ENCODE measurements at places on chromosomes 12 and 14. TPM values are rescaled to one million over a fixed set of nuclear protein-coding genes. Genes with fewer than 3 reads are reported as not detected.
A peak's percentile ranks its signal among the peaks of the same experiment; 100 is the strongest.

DNA sequence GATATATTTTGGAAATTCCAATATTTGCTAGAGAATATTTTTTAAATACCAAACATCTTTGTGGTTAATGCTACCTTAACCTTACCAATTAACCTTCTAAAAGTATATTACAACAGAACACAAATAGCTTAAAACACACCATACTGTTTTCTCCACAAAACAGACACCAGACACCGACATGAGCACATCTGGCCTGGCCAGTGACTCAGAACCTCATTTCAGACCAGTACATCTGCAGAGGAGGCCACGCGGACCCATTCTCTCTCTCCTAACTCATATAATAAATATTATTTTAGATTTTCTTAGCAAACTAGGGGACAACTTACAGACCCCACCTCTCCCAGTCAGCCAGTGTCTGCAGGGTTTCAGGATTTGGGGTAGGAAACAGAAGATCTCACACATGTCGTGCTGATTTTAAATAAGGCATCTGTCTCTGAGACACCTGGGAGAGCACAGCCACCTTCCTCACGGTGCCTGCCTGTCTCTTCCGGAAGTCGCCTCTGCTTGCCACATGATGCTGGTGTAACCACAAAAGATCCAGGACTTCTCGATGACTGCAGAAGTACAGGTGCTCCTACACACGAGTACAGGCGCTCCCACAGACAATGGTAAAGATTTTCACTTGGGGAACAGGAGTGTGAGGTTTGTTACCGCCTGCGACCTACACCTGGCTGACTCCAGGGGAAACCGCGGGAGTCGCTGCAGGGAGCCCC is 9.7 kb upstream of the ANKLE2 start:
- peak overlapping the region; percentile 37 for H3K27ac ChIP-seq
- H3K4me1 ChIP-seq: no peaks in the 10 kb centered on the region
- DNase-seq: peak; percentile 61
- H3K36me3 ChIP-seq: peaks cover 31% of the 10 kb centered on the region
- H3K27me3 ChIP-seq: no peaks in the 10 kb centered on the region

GRCh38 chr14:99348816-99349614 is 77.0 kb upstream of the BCL11B start:
- H3K4me3 ChIP-seq: no peak overlapping the region
- no peak for DNase-seq
- no peak overlapping the region for H3K27ac ChIP-seq
- H3K36me3 ChIP-seq: no peaks in the 10 kb centered on the region
- H3K27me3 ChIP-seq: no peaks in the 10 kb centered on the region

GRCh38 chr12:57618966-57619433 is 7.8 kb downstream of the ARHGEF25 start:
- no peak for DNase-seq
- H3K4me3 ChIP-seq: no peak overlapping the region
- no peaks in the 10 kb centered on the region for H3K36me3 ChIP-seq
- no peak overlapping the region for H3K27ac ChIP-seq
- H3K4me1 ChIP-seq: peaks cover 23% of the 10 kb centered on the region

GRCh38 chr12:14995583-14996425 is 23.0 kb downstream of the PDE6H start:
- H3K4me3 ChIP-seq: no peak overlapping the region
- no peak for DNase-seq

- no peaks in the 10 kb centered on the region for H3K4me1 ChIP-seq
- H3K27me3 ChIP-seq: no peaks in the 10 kb centered on the region
- H3K27ac ChIP-seq: no peak overlapping the region
Measured at GRCh38 chr14:88030079-88030478, 25.1 kb downstream of the GPR65 start.

GRCh38 chr14:71181215-71182003 is 274.1 kb downstream of the PCNX1 start:
- no peaks in the 10 kb centered on the region for H3K36me3 ChIP-seq
- no peak for DNase-seq
- no peak overlapping the region for H3K27ac ChIP-seq
- no peaks in the 10 kb centered on the region for H3K27me3 ChIP-seq

DNA sequence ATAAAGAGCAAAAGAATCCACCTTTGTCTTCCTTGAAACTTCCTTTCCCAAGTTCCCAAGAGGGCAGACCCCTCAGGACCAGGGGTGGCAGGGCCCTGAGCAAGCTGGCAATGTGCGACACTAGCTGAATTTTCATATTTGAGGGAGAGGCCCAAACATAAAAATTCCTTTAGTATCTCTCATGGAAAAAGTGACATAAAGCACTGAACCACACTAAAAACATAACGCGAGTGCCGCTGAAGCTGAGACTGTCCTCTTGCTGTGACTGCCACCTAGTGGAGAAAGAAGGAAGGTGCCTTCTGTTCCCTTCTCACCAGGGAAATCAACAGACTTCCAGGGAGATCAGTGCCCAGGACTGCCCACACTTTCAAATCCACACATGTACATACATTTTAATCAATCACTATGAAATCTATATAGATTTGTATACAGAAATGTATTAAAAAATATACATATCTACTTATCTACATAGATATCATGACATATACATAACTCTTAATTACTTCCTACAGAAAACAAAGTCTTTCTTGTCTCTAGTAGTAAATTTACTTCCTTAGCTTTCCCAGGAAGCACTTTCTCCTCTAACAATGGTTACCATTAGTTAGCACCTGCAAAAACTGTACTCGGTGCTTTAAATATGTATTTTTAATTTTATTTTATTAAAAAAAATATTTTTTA is 53.8 kb downstream of the SSH1 start:
- peak overlapping the region; percentile 86 for H3K27ac ChIP-seq
- H3K36me3 ChIP-seq: peaks cover 36% of the 10 kb centered on the region
- no peak overlapping the region for H3K4me3 ChIP-seq
- peaks cover 63% of the 10 kb centered on the region for H3K4me1 ChIP-seq
- peak; percentile 82 for DNase-seq

- no peaks in the 10 kb centered on the region for H3K4me1 ChIP-seq
- H3K27ac ChIP-seq: no peak overlapping the region
- peaks cover 7% of the 10 kb centered on the region for H3K27me3 ChIP-seq
- DNase-seq: no peak
- no peak overlapping the region for H3K4me3 ChIP-seq
- no peaks in the 10 kb centered on the region for H3K36me3 ChIP-seq
Measured at GRCh38 chr14:94165744-94166143, 8.4 kb upstream of the PPP4R4 start.

The NRXN3 gene
- 4.8 TPM for total RNA-seq

DNA sequence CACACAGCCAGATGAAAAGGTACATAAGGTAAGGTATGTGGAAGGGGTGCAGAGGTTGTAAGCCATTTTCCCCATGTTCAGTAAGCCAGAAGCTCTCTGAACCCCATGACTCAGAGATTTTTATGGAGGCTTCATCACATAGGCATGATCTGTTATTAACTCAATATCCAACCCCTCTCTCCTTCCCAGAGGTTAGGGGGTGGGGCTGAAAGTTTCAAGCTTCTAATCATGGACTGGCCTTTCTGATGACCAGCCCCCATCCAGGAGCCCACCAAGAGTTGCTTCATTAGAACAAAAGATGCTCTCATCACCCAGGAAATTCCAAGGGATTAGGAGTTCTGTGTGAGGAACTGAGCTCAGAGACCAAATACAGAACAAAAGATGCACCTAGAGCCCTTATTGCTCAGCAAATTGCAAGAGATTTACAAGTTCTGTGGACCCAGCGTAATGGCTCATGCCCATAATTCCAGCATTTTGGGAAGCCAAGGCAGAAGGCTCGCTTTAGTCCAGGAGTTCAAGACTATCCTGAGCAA is 103.2 kb upstream of the DAAM1 start:
- H3K36me3 ChIP-seq: no peaks in the 10 kb centered on the region
- no peak overlapping the region for H3K27ac ChIP-seq
- no peak for DNase-seq
- no peaks in the 10 kb centered on the region for H3K4me1 ChIP-seq
- H3K27me3 ChIP-seq: no peaks in the 10 kb centered on the region

DNA sequence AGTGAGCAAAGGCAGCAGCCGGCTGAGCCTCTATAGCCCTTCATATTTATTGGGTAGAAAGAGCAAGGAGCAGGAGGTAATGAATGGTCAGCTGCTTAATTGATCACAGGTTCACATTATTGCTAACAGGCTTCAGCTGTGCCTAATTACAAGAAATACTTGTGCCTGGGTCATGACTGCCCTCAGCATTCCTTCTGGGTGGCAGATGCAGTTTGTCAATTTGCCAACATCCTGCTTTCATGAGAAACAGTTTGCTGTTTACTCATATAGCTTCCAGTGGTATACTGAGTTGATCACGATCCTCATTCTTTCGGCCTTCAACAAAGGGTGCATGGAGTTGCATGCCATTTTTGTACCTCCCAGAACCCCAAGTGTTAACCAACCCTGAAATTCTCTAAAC is 81.0 kb upstream of the PLEKHG7 start:
- DNase-seq: no peak
- no peaks in the 10 kb centered on the region for H3K4me1 ChIP-seq
- H3K27me3 ChIP-seq: no peaks in the 10 kb centered on the region
- no peak overlapping the region for H3K27ac ChIP-seq

DNA sequence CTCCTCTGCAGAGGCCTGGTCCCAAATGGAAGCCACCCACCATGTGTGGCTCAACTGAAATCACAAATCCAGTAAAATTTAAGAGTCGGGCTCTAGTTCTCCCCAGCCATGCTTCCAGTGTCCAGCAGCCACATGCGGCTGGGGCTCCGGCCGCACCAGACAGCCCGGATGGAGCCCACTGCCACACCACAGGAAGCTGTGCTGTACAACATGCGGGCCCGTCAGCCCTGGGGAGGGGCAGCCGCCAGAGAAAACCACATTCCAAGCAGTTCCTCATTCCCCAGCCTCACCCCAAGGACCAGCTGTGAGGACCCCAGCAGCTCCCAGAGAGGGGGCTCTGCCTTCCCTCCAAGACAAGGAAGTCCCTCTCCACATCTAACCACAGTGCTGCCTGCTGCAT is 135.0 kb downstream of the NCOR2 start:
- no peaks in the 10 kb centered on the region for H3K27me3 ChIP-seq
- DNase-seq: no peak
- H3K27ac ChIP-seq: peak overlapping the region; percentile 51
- H3K36me3 ChIP-seq: peaks cover 11% of the 10 kb centered on the region

DNA sequence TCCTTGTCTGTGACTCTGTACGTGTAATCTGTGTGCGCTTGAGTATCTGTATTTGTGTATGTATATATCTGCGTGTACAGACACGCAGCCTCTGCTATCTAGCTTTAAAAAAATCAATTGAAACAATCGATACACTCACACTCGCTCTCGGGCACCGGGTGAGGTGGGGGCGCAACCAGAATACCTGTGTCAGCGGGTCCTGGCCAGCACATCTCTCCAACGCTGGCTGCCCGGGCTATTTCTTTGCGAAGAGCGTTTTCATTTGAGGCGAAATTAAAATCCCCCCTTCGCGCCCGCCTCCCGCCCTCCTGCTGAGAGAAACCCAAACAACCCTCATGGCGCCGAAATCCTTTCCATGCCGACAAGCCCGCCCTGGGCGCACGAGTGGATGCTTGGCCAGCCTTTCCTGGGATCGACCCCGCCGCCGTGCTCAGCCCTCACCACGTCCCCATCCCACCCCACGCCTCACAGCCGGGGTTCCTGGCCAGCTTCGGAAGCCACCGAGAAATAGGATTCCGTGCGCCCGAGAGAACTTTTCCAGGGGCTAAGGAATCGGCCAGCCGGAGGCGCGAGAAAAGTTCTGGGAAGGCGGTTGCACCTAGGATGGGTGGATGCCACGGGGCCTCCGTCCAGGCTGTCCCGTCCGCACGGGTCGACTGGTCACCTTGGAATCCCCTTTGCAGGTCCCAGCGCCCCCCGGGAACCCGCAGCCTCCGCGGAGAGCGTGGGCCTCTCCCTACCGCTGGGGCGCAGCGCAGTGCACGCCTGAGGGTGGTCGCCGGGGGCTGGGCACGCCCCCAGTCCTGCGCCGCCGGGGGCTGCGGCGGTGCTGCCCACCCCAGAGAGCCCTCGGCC is 1.0 kb downstream of the ZDHHC22 start:
- peaks cover 98% of the 10 kb centered on the region for H3K27me3 ChIP-seq
- no peak for DNase-seq
- H3K27ac ChIP-seq: no peak overlapping the region
- peaks cover 26% of the 10 kb centered on the region for H3K4me1 ChIP-seq
- H3K36me3 ChIP-seq: no peaks in the 10 kb centered on the region
- no peak overlapping the region for H3K4me3 ChIP-seq

The SPRYD4 gene
- total RNA-seq: 3.0 TPM

The CSRP2 gene
- 1.9 TPM for total RNA-seq

DNA sequence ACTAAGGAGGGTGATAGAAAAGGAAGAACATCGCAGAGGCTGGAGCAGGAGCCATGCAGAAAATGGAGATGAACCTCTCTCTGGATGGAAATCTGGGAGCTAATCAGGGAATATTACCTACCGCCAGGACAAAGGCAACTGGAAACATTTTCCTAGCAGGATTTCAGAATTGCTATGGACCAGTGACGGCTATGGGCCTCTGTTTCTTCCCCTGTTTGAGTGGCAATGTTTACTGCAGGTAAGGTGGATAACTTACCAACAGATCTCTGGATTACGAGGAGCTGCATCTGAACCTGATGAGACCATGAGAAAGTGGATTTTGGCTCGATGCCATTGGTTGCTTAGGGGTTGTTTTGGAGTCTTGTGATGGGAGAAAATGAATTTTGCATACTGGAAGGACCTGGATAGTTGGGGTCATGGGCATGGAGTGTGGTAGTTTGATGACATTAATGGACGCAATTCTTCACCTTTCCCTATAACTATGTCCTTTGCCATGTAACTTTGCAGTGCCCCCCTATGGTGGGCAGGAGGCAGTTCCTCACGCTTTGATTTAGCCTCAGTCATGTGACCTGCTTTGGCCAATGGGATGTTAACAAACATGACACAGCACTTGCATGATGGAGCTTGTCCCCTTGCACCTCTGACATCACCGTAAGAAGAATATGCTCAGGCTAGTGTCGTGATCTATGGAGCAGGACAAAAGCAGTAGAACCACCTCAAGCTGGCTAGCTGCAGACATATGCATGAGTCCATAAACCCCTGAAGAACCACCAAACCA is 51.1 kb downstream of the CALM1 start:
- H3K4me3 ChIP-seq: no peak overlapping the region
- H3K27ac ChIP-seq: no peak overlapping the region
- DNase-seq: no peak
- no peaks in the 10 kb centered on the region for H3K27me3 ChIP-seq
- H3K36me3 ChIP-seq: no peaks in the 10 kb centered on the region

Measured in transverse colon (tissue), 4 donors.